ENCODE measurements at places on chromosomes 2 and 18. TPM values are rescaled to one million over a fixed set of nuclear protein-coding genes. Genes with fewer than 3 reads are reported as not detected.

DNA sequence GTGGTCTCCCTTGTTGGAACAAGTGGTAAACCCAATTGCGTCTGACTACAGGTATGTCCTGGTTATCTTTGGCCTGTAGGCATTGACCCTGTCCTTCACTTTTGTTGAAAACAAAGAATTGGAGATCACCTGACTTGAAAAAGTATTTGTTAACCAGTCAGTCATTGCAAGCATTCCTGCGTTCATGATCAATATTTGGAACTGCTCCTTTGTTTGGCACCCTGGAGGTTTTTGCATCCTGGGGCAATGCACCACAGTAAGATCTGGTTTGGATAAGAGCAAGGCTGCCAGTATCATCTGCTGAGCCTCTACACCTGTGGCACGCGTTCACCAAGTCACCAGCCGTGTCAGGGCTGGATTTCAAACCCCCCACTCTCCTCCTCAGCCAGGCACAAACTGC, 115.7 kb downstream of the DNAH6 start:
- no peaks in the 10 kb centered on the region for H3K36me3 ChIP-seq
- H3K27me3 ChIP-seq: no peaks in the 10 kb centered on the region
- H3K4me1 ChIP-seq: peaks cover 11% of the 10 kb centered on the region
- no peak overlapping the region for H3K4me3 ChIP-seq

DNA sequence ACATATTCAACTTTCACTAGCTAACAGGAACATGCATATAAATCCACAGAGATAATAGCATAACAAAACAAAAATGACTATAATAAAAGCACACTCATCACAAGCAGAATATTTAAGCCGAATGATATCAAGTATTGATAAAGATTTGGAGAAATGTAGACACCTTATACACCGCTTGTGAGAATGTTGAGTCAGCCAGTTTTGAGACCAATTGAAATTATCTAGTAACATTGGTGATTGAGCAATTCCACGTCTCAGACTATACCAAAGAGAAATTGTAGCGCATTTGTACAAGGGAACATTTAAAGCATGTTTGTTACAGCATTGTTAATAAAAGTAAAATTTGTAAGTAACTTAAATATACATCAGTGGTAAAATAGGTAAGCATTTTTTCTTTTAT, 402.9 kb upstream of the FIGN start:
- H3K36me3 ChIP-seq: no peaks in the 10 kb centered on the region
- DNase-seq: no peak
- no peak overlapping the region for H3K27ac ChIP-seq
- H3K27me3 ChIP-seq: no peaks in the 10 kb centered on the region
- no peaks in the 10 kb centered on the region for H3K4me1 ChIP-seq

Gene ZNF385B
- 3.9 TPM for total RNA-seq

GRCh38 chr18:47936952-47937351, 6.5 kb upstream of the SMAD2 start:
- H3K27me3 ChIP-seq: no peaks in the 10 kb centered on the region
- no peaks in the 10 kb centered on the region for H3K4me1 ChIP-seq
- no peak overlapping the region for H3K27ac ChIP-seq
- no peaks in the 10 kb centered on the region for H3K36me3 ChIP-seq
- no peak overlapping the region for H3K4me3 ChIP-seq

Measured in right lobe of liver (tissue), 6 donors.